H7 (cell line): ENCODE measurements at places on chromosomes 16 and 17.

DNA sequence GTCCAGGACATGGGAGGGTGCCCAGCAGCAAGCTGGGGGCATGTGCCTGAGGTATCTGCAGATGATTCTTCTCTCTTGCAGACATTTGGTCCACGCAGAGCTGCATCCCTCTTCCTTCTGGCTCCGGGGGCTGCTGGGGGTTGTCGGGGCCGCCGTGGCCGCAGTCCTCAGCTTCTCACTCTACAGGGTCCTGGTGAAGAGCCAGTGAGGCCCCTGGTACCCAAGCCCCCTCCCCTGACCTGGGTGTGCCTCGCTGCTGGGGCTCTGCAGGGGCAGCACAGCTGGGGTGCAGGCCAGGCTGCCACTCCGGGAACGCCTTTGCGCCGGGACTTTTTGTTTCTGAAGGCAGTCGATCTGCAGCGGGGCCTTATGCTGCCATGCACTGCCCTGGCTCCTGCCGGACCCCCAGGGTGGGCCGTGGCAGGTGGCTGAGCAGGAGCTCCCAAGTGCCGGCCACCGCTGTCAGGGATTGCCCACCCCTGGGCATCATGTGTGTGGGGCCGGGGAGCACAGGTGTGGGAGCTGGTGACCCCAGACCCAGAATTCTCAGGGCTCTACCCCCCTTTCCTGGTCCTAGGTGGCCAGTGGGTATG, 2.0 kb upstream of the RHBDL1 start:
- DNase-seq: no peak

DNA sequence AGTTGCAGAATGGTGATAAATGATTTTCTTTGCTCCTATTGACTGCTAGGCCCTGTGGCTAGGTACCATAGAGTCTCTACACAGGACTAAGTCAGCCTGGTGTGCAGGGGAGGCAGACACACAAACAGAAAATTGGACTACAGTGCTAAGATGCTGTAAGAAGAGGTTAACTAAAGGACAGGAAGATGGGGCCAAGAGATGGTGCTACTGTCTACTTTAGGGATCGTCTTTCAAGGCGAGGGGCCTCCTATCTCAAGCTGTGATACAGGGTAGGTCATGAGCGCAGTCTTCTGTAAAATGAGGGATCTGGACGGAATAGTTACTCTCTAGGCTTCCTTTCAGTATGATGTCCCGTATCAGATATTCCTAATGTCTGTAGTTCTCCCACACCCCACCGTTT, 817 bp downstream of the NME1 start:
- DNase-seq: peak; percentile 42

GRCh38 chr17:53971361-53971760, 148.6 kb downstream of the KIF2B start:
- DNase-seq: peak; percentile 12

- no peak for DNase-seq
Measured at GRCh38 chr17:65131946-65132345, 5.2 kb upstream of the RGS9 start.

DNA sequence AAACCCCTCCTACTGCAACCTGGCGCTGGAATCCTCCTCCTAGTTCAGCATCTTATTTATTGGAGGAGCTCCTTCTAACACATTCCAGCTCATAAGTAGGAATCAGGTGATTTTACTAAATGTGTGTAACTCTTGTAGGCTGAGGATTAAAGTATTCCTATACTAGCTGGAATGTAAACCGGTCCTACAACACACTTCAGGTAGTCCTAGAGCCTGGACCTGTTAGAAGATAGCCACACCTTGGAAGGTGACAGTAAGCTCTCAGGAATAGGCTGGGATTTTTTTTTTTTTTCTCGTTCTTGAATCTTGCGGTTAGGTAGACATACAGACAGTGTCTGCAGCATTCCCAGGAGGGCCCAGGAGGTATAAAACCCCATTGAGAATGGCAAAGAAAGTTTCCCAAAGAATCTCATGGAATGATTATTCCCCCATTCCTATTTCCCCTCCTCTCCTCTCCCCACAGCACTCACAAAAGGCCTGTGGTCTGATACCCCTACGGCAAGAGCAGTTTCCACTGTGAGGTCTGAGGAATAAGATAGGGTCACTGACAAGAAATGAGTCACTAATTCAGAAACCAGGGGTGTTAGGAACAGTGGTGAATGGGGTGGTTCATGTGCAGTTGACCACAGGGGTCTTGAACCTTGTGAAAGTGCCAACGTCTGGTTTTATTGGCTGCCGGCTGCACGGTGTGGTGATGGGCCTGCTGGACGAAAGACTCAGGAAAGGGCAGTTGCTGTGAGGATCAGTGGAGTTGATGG, 267.1 kb downstream of the UTP18 start:
- DNase-seq: no peak

GRCh38 chr16:2467528-2468232, 3.4 kb upstream of the NTN3 start:
- peak; percentile 95 for DNase-seq

DNA sequence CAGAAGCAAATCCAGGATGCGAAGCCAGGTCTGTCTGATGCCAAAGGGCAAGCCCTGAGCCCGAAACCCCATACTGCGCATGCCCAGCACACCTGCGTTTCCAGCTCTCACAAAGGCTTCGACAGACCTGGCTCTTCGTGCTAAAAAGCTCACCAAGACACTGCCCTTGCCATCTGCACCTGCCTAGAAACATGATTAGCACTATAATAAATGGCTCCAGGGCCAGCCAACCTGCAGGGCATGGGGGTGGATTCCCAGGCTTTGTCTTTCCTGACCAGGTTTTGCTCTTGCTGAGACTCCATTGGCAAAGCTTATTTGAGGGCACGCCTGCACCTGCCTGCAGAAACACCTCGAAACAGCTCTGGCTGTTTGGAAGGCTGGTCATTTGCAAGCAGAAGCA, 14.4 kb upstream of the PLD6 start:
- peak; percentile 48 for DNase-seq

DNA sequence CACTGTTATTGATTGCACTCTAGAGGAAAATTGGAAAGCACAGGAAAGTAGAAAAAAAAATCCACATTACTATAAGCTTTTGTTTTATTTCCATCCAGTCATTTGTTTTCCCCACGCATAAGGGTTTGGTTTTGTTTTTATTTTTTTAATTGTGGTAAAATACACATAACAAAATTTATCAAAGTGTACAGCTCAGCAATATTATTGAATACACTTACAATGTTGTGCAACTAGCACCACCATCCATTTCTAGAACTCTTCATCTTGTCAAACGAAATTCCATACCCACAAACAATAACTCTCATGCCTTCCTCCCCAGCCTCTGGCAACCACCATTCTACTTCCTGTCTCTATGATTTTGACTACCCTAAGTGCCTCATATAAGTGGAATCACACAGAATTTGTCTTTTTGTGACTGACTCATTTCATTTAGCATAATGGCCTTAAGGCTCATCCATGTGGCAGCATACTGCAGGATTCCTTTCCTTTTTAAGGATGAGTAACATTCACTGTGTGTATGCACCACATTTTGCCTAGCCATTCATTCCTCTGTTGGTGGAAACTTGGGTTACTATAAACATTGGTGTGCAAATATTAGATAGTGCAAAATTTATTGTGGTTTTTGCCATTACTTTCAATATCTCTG, 11.1 kb downstream of the SPPL2C start:
- DNase-seq: no peak

DNA sequence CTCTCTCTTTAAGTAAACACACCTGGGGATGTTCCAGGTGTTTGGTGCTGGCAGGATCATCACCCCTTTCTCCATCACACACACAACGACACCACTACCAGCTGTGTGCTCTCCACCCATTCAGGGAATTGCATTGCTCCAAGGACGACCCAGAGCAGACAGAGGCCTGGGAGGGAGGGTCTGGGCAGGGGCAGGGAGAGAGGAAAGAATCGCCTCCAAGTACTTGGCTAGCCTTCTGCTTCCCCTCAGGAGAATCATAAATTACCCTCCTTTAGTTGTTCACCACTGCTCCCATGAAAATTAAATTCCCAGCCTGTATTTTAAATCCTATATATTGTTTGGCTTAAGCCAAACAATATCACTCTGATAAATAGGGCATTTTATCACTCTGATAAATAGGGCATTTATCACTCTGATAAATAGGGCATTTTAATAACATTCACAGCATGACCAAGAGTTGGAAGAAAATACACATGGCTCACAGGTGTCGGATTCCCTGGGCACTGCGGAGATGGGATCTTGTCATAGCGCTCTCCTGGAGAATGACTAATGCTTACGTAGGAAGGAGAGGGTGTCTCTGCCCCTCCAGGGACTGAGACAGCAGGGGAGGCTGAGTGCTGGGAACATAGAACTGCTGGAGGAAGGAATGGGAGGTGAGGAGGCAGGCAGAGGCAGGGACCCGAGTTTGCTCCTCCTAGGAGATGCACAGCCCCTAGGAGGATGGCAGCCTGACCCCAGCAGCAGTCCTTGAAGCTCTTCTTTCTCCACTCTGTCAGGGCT, 673.6 kb downstream of the HS3ST4 start:
- peak; percentile 17 for DNase-seq

DNA sequence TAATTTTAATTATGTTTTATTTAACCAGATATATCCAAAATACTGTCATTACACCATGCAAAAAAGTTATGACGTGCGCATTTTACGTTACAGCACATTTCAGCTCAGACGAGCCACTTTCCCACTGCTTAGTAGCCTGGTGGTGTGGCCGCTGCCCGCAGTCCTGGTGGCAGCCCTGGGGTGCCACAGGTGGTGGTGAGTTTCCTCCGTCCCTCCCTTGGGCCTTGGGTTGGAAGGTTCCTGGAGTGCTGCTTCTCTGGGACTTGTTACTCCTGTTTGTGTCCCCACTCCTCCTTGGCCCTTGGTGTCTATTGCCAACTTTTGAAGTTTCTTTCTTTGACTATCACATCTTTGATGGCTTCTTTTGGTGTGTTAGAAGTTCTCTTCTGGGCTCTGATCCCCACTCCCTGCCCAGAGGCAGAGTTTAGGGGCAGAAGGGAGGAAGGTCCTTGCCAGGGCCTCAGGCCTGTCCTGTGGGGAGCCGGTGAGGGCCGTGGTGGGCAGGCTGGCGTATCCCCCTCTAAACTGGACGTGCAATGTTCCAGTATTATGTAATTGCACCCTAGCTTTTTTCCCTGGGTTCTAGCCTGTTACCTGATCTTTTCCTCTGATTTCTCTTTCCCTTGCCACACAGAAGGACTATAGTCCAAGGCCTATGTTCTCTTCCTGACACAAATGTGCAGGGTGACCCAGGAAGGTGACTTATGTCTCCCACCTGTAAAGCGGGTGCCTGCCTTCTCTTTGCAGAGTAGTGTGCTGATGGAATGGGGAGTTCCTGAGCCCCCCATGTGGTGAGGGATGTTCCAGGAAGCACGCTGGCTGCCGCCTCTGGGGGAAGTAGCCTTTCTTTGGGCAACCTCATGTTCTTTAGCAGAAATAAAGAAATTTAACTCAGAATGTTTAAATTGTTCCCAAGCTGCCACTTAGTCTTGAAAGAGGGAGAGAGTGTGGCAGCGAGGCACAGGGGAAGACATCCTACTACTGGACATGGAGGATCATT, 8.4 kb downstream of the MPRIP start:
- DNase-seq: peak; percentile 55
